Muscle of arm (tissue), 14 donors: ENCODE measurements at places on chromosomes 2 and 18.

GRCh38 chr2:238403632-238404405 lies 22.9 kb upstream of the ASB1 start:
- no peak for DNase-seq

DNA sequence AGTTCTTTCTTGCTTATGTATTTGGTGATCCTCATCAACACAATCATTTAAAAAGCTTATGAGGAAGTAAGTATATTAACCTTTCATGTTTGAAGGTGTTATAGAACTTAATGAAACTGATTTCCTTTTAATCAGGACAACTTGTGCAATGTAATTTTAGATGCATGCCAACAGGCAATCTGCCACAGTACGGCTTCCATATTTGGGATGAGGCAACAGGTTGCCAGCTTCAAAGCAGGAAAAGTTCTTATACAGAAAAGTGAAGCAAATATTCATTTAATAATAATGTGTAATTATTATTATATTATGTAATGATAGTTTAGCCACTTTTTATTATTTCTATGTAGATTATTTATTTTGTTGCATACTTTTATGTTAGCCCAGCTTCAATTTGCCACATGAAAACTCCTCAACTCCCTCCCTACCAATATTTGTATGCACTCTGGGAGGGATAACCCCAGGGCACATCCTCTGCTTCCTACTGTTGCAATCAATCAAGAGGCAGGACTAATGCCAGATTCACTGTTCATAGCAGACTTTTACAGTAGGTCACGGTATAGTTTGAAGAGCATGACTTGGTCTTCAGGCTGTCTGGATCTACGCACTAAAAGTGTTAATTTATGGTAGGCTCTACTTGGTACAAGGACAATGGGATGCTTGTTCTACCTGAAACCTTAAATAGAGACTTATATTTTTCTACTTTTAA lies 277.2 kb downstream of the AGPS start:
- peak; percentile 35 for DNase-seq

DNA sequence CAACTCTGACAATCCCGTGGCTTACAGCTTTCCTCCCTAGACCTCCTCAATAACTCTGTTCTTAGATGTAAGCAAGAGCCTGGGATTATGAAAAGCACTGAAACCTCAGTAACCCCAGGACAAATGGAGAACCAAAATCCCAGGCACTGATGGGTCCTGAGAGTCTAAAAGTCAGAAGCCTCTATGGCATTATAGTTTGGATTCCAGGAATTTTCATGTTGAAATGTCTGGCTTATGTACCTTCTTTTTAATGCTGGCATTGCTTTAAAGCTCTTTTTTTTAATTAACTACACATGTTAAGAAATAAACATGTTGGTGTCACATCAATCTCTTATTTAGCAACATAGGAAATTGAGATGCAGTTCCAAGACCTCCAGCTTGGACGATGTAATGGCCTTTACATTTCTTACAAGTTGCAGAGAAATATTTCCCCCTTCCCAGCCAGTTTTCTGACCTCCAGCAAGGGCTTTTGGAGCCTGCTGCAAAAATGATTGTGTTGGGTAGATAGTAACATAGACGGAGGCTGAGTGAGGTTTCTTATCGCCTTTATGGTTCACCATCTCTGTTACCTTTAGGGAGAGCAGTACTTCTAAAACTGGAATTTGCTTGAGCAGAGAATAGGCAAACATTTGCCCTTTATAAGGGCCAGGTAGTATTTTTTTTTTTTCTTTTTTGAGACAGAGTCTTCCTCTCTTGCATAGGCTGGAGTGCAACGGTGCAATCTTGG lies 84.8 kb upstream of the RASGRP3 start:
- no peak for DNase-seq

GRCh38 chr18:45957100-45957499 lies 10.0 kb downstream of the EPG5 start:
- DNase-seq, result no peak

GRCh38 chr2:240131296-240131695 lies 4.8 kb downstream of the COPS9 start:
- DNase-seq, result no peak
